ENCODE measurements at places on chromosomes 13 and 19. TPM values are rescaled to one million over a fixed set of nuclear protein-coding genes. Genes with fewer than 3 reads are reported as not detected.

ZNF534 gene
- total RNA-seq, result 9.4 TPM

FXYD1 gene
- total RNA-seq, result not detected

EHD2 gene
- total RNA-seq, result 1.3 TPM

OVOL3 gene
- total RNA-seq, result not detected

SMIM44 gene
- not detected for total RNA-seq

WASF3 gene
- 21.3 TPM for total RNA-seq

ZNF221 gene
- total RNA-seq, result 41.0 TPM

IRS2 gene
- 14.4 TPM for total RNA-seq

ZNF850 gene
- total RNA-seq, result 8.8 TPM

MIA gene
- total RNA-seq, result not detected
